ENCODE measurements at places on chromosomes 7 and 10.

- DNase-seq, result no peak
Observed at GRCh38 chr10:75137533-75138438, 26.3 kb downstream of the SAMD8 start.

DNA sequence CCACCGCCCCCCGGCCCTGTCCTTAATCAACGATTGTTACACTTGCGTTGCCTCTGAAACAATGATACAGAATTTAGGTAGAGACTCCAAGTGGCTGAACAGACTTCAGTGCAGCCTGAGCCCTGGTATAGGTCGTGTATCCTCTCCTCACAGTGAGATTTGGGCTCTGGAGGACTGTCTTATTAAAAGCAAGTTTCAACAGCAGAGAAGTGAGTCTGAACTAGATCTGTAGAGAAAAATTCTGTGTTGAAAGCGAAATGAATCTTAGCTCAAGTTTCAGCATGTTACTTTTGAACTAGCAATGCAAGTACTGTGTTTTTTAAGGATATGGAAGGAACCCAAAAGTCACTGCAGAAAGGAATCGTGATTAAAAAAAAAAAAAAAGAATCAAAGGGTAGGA lies 103.1 kb downstream of the HOXA1 start:
- no peak for DNase-seq

GRCh38 chr7:4830176-4830575 lies 31.7 kb downstream of the PAPOLB start:
- peak; percentile 6 for DNase-seq

GRCh38 chr7:85564861-85565260 lies 378.0 kb upstream of the SEMA3D start:
- no peak for DNase-seq

DNA sequence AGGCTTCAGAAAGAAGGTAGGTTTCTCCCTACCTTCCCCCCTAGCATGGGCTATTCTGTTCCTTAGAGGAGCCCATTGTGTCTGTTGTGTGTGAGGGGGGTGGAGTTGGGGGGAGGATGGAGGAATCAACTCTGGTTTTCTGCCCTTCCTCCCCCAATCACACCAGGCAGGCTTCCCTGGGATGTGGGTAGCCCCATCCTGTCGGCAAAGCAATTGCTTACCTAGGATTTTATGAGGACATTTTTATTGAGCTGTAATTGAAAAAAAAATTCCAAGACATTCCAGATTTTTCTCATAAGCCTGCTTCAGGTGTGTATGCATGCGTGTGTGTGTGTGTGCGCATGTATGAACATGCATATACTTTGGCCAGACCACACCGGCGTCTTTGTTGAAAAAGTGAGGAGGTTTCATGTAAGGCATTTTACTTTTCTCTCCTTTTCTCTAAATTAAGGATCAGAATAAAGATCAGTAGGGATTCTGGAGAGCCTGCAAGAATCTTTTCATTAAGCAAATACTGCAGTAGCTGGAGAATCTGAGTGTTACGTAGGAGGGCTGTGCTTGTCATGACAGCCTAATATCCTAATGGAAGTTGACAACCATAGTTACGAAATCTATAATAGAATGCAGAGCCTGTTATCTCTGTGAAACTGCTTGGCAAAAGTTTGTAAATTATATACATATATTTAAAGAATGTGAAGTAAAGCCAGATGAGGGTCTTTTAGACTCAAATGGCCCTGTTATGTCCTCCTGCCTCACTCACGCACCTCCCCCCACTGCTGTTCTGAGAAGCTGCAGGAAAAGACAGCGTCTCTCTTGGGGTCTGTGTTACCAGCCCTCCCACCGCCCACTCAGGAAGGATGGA lies 27.3 kb upstream of the SAMD8 start:
- DNase-seq, result no peak

- DNase-seq, result no peak
Observed at GRCh38 chr7:150405584-150406311, 26.6 kb downstream of the ZNF775 start.

GRCh38 chr7:79337717-79338116 lies 115.8 kb downstream of the MAGI2 start:
- no peak for DNase-seq

GRCh38 chr7:69605546-69605945 lies 7.3 kb downstream of the AUTS2 start:
- DNase-seq, result no peak

DNA sequence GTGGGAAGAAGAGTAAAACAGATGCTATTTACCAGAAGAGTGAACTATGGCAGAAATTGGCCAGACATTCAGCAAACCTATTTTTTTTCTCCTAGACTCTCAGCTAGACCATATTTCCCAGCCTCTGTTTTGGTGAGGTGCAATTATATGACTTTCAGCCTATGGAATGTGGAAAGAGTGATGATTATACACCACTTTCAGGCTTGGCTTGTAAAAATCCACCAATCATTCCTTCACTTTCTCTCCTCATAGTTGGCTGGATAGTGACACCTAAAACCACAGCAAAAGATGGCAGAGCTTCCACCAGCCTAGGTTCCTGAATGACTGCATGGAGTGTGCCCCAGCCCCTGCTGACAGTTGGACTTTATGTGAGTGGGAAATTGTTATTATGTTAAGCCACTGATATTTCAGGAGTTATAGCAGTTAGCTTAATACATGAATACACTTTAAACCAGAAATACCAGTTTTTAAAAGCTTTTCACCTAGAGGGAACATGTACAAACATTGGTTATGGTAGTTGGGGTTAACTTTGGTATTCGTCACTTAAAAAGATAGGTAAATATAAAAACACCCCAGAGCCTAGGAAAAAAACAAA lies 19.1 kb upstream of the TNKS2 start:
- no peak for DNase-seq

- DNase-seq, result no peak
Observed at GRCh38 chr7:131537571-131537978, 18.9 kb downstream of the PODXL start.

DNA sequence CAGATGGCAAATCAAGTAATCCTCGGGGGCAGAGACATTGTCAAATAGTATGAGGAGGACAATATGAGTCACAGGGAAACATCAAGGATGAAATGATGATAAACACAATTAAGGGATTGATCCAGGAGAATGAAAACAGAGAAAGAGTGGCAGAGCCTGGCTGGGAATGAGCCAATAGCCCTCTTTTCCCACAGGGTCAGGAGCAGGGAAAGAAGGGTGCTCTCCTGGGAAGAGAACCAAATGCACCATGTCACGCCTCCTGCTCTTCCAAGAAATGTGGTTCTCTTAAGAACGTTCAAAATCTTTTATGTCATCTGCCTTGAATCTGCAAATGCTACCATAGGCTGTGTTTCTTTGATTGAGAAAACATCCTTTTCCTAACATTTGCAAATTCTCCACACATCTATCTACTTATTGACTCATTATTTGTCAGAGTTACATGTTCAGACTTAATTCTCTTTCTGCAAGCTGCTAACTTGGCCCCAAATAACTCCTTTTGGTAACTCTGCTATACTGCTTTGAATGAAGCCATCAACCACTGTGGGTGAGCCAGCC lies 50.6 kb downstream of the HIPK2 start:
- no peak for DNase-seq

DNA sequence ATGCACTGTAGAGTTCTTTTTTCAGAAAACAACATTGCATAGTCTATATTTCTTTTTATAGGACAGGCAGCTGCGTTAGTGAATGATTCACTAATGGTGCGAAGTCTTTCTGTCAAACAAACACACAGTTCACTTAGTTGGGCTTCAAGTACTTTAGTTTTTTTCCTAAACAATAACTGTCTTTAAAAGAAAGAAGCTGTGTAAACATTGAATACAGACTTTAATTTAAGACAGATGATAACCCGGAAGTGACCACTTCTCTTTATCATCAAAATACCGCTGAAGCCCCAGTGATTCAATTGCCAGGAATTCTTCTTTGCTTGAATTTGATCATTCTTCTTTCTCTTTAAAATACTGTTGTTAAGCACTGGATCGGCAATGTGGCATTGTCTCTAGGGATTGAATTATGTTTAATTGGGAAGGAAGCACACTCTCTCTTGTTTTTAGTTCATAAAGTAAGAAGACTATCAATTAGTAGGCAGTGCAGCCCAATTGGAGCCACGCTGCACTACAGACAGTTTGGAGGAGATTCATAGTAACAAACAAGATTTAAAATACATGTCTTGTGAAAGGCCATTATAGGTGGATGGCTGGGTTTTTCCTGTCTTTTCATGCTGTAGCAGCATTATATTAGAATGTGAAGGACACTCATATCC lies 30.4 kb downstream of the CNTNAP2 start:
- DNase-seq, result no peak

DNA sequence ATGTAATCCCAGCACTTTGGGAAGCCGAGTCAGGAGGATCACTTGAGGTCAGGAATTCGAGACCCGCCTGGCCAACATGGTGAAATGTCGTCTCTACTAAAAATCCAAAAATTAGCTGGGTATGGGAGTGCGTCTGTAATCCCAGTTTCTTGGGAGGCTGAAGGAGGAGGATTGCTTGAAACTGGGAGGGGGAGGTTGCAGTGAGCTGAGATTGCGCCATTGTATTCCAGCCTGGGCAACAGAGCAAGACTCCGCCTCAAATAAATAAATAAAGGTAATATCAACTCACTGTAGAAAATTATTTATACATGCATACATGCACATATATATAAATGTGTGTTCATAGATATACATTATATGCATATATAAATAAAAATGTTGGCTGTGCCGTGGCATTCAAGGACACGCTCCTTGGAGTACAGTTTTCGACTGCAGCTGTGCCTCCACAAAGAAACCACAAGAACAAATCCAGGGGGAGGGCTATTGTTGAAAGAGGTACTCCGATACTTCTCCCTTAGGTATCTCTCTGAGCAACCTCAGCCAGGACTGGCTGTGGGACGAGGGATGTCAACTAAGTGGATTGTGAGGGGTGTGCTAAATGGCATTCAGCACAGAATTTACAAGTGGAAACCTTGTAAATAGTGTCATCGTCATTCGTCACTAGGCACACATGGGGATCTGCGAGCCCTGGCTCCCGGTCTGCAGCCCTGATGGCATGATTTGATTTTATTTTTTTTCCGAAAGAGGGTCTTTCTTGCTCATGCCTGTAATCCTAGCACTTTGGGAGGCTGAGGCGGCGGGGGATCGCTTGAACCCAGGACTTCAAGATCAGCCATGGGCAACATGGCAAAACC lies 49.3 kb downstream of the HIP1 start:
- no peak for DNase-seq

DNA sequence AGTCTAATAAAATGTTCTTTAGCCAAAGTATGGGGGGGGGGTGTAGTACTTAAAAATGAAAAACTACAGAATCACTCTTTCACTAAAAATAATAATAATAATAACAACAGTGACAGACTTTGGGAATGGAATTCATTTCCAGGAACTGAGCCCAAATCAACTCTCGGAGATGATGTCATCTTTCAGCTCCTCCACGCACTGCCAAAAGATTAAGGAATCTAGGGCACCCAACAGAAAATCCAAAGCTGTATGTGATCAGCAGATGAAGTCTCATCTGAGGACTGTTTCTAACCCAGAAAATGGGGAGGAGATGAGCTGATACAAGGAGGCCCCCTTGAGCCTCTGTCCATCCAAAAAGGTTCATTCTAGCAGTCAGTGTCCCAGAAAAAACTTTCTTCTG lies 54.5 kb downstream of the GRB10 start:
- no peak for DNase-seq

DNA sequence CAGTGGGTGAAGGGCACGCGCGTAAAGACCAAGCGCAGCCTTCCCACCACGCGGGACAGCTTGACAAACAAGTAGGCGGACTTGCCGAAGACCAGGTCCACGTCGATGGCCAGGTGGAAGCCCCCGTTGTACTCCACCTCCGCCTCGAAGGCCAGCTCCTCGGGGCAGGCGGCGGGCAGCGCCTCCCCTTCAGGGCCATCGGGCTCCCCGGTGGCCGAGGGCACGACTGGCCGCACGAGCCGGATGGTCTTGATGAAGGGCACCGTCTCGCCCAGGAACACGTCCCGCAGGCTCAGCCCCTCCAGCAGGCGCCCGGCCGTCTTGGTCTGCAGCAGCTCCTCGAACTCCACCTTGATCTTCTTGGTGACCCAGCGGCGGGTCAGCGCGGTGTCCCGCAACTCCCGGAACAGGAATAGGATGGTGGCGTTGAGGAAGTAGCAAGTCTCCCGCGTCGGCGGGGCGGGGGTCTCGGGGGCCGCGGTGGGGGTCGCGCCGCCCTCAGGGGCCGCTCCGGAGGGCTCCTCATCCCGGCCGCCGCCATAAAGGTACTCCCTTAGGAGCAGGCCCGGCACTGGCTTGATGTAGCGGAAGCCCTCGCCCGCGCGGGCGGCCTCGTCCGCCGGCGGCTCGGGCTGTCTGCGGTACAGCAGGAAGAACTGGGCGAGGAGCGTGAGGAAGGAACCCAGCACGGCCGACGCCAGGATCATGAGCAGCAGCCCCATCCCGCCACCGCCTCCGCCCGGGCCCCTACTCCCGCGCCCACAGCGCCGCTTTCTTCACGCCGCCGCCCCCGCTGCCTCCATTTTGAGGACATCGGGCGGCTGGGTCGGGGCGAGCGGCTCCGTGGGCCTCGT lies 507 bp downstream of the PDZD8 start:
- DNase-seq, result peak; percentile 52

DNA sequence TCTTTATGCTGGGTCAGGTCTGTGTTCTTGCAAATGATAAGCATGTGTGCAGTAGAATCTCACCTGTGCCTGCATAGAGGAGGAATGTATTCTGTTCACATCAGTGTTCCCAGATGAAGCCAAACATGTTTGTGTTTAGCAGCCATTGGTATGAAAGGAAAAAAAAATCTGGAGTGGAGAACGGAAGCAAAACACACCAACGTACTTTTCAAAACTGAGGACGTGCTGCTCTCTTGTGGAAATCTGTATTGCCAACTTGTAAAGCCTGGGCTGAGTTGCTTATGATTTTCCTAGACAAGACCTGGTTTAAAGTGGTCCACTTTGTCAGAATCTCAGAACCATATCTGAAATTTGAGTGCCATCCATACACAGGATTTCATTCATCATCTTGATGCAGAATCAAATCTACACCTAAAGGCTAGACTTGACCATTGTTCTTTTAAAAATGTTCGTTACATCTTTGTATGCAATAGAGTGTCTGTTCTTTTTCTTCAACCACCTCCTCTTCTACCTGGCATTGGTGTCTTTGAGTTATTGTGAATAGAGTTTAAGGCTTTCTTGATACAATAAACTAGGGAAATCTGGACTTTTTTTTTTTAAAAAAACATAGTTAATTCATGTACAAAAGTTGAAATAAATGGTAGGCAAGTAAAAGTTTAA lies 367.7 kb downstream of the PHF14 start:
- DNase-seq, result no peak

- no peak for DNase-seq
Observed at GRCh38 chr7:151275813-151276577, 27.5 kb upstream of the SMARCD3 start.

DNA sequence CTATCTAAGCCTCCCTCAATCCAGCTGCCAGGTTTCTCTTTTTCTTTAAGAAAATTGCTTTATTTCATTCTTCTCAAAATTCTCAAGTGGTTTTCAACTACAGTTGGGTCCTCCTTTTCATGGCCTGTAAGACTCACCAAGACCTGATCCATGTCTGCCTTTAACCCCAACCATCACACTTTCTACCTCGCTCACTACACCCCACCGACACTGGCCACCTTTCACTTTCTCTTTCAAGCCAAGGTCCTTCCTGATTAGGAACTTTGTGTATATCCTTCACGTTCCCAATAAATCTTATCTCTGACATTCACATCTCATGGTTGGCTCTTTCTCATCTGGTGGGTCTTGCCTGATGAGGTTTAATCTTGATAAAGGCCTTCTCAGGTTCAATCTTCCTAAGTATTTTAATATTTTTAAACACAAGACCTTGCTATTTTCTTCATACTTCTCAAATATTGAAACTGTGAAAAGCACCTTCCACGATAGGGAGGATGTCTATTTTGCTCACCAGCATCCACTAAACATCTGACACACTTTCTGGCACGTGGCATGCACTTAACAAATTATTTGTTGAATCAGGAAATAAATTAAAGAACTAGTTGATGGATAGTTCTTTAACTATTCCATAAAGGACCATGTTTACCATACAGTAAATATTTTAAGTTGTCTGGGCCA lies 624.8 kb downstream of the GRID1 start:
- DNase-seq, result peak; percentile 4
